ENCODE measurements at places on chromosomes 5 and 9. TPM values are rescaled to one million over a fixed set of nuclear protein-coding genes. Genes with fewer than 3 reads are reported as not detected.

IFNB1 gene
- not detected for total RNA-seq

COL23A1 gene
- total RNA-seq, result 0.18 TPM

MRRF gene
- 61.7 TPM for total RNA-seq

CAVIN4 gene
- 1.5 TPM for total RNA-seq

IL13 gene
- not detected for total RNA-seq

LRRTM2 gene
- not detected for total RNA-seq

HSPB3 gene
- 0.54 TPM for total RNA-seq

LHX3 gene
- 1.1 TPM for total RNA-seq

TXNDC8 gene
- total RNA-seq, result not detected

DNAJC18 gene
- 12.5 TPM for total RNA-seq

CAPSL gene
- total RNA-seq, result not detected

KCNV2 gene
- total RNA-seq, result not detected

TIFAB gene
- not detected for total RNA-seq

INSL4 gene
- total RNA-seq, result not detected

ROR2 gene
- 0.95 TPM for total RNA-seq

ZMAT2 gene
- 76.6 TPM for total RNA-seq

SPATA9 gene
- 0.34 TPM for total RNA-seq

PKD2L2 gene
- not detected for total RNA-seq

CCDC152 gene
- total RNA-seq, result not detected

GFI1B gene
- total RNA-seq, result 0.79 TPM

PKN3 gene
- total RNA-seq, result 1.6 TPM

ARSI gene
- 0.65 TPM for total RNA-seq

TLX3 gene
- not detected for total RNA-seq

POLE3 gene
- total RNA-seq, result 57.2 TPM

SLC36A2 gene
- not detected for total RNA-seq

GABRP gene
- total RNA-seq, result 8.8 TPM

EIF4E1B gene
- not detected for total RNA-seq

All from Caco-2 (cell line).